ENCODE measurements at places on chromosomes 13 and 19.
A peak's percentile ranks its signal among the peaks of the same experiment; 100 is the strongest.

DNA sequence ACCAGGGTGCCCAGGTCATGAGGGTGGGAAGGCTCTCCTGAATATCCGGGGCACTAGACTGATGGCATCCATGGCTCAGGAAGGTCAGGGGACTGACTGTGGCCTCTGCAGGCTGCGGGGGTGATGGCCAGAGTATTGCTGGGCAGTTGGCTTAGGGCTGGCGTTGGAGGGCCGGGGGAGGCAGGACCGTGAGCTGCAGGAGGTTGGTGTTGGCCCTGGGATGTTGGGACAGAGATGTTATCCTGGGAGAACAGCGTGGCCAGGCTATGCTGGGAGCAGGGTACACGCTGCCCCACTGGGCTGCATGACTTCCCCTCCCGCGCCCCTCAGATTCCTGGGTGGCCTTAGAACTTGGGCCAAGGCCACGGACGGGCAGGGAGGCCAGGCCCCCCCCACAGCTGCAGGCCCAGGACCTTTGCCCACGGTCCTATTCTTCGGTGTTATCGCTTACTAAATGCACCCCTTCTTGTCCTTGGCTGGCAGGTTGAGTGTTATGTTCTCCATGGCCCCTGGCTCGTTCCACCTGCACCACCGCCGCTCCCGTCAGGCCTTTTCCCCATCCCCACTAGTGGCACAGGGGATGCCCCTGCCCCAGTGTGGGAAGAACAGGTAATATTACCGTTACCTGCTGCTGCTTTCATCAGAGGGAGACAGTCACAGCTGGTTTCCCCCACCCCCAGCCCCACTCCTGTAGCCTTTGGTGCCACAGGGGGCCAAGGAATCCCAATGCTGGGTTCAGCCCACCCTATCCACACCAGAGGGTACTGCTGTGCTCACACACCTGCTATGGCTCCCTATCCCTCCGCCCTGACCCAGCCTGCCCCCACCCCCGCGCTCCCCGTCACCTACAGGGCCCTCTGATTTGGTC is 3.2 kb upstream of the ISYNA1 start:
- no peak for DNase-seq

GRCh38 chr13:44021422-44021821 is 141.7 kb downstream of the LACC1 start:
- no peak for DNase-seq

DNA sequence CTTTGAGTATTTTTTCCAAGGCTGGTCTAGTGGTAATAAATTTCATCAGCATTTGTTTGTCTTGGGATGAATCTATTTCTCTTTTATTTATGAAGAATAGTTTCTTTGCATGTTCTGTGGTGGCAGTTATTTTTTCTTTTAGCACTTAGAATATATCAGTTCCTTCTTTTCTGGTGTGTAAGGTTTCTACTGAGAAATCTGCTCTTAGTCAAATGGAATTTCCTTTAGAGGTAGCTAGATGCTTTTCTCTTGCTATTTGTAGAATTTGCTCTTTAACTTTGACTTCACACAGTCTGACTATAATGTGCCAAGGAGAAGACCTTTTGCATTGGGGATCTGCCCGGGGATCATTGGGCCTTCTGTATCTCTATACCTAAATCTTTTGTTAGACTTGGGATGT is 4.1 kb upstream of the SIGLEC6 start:
- no peak for DNase-seq

GRCh38 chr13:32748305-32748704 is 162.1 kb downstream of the PDS5B start:
- no peak for DNase-seq

- no peak for DNase-seq
These were observed 373 bp downstream of the TNFAIP8L1 start for GRCh38 chr19:4639531-4640246.

DNA sequence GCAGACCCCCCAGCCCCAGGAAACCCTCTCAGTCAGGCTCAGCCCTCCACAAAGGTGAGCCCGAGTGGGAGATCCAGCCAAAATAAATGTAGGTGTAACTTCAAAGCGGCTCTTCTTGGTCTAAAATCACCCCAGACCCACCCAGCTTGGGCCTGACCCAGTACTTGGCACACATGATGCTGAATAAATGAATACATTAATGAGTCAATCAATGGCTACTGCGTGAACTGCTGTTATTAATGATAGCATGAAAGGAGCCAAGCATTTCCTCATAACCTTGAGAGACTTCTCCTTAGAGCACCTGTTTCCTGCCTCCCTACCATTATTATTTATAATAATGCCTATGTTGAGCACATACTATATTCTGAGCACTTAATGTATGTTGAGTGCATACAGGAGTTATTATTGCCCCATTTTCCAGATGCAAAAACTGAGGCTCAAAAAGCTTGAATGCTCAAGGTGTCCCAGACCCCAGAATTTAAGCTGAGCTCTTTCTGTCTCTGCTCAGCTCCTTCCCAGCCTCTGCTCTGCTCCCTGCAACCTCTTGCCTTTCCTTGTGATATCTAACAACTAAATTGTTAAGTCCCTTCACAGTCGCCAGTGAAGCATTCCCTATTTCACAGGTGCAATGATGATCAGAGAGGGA is 4.3 kb downstream of the NOTCH3 start:
- no peak for DNase-seq

GRCh38 chr13:28100150-28101121 is at the start of gene FLT3:
Gene FLT3 (minus strand): TSS chr13:28100576. CDS start chr13:28100510, 66 bp downstream.
- DNase-seq: peak; percentile 41

DNA sequence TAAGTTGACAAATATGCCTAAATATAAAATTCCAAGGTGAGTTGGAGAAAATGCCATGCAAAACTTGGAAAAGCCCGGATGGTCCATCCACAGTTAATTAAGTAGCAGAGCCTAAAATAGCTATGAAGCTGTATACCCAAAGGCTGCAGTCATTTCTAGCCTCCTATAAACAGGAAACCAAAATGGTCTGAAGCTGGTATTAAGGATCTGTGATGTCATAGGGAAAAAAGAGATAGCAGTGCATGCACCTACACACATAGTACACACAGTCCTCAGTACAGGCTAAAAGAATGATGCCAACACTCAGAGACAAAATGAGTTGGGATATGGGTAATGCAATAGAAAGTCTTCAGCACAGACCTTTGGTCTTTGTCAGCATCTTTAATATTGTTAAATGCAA is 736.9 kb downstream of the EFNB2 start:
- DNase-seq: no peak

DNA sequence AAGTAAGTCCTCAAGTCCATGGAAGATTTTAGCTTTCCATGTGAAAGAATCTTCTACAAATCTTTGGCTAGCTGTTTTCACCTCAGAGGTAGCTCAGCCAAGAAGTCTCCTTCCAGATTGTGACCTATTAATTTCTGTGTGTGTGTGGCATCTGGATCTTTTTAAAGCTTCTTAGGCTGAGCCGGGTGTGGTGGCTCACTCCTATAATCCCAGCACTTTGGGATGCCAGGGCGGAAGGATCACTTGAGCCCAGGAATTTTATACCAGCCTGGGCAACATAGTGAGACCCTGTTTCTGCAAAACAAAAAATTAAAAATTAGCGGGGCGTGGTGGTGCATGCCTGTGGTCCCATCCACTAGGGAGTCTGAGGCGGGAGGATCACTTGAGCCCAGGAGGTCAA is 13.4 kb upstream of the SLC44A2 start:
- no peak for DNase-seq

GRCh38 chr13:35567406-35567980 is 91.0 kb upstream of the MAB21L1 start:
- DNase-seq: no peak

DNA sequence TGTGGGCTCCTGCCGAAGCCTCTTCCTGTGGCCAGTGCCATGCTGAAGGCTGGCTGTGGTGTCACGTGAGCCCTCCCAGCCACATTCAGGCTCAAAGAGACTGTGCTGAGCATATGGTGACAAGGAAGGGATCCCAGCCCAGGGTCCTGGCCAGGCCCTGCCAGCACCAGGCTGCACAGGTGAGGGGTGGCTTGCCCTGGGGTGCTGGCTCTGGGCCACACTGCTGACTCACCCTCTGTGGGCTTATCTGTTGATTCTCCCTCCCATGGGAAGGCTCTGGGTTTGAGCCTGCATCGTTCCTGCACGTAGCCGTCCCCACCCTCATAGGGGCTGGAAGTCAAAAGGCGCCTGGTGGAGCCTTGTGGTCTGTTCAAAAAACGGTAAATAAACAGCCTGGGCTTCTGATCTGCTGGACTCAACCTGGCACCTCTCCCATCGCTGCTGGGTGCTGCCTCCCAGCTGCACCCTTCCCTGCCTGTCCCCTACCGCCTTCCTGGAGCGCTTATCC is 31.1 kb downstream of the DNM2 start:
- peak; percentile 75 for DNase-seq

DNA sequence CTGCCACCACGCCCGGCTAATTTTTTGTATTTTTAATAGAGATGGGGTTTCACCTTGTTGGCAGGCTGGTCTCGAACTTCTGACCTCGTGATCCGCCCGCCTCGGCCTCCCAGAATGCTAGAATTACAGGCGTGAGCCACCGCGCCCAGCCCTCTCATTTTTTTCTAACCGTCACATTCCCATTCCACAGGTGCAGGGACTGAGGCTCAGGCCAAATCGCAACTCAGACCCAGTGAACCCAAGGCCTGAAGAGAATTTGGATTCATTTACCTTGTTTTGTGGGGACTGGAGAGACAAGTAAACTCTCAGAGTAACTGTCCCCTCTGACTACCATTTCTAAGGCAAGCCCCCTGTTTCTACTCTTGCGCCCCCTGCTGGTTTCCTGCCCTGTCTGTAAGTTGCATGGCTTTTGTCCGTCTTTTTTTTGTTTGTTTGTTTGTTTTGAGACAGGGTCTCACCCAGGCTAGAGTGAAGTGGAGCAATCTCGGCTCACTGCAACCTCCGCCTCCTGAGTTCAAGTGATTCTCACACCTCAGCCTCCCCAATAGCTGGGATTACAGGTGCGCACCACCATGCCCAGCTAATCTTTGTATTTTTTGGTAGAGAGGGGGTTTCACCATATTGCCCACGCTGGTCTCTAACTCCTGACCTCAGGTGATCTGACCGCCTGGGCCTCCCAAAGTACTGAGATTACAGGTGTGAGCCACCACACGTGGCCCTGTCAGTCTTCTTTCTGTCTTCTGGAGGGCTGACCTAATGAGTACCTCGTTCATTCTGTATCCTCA is 2.3 kb upstream of the STRN4 start:
- no peak for DNase-seq

- no peak for DNase-seq
These were observed 16.0 kb downstream of the CSNK1G2 start for GRCh38 chr19:1956868-1957492.

GRCh38 chr19:45126654-45127053 is 33.7 kb downstream of the PPP1R37 start:
- DNase-seq: no peak

DNA sequence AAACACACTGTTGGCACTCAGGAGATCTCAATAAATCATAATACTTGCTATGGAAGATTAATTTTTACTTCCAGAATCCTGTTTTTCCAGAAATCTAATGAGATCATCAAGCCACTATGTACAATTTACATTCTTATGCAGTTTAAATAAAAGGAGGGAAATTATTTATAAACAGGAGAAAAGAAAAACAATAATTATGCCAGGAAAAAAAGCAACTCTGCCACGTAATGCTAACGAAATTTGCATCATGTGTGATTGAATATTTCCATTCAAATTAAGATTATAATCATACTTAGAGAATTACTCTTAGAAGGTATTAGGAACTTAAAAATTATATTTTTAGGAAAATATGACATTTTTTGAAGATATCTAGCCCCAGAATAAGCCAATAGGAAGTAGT is 13.0 kb downstream of the FAM124A start:
- DNase-seq: no peak

DNA sequence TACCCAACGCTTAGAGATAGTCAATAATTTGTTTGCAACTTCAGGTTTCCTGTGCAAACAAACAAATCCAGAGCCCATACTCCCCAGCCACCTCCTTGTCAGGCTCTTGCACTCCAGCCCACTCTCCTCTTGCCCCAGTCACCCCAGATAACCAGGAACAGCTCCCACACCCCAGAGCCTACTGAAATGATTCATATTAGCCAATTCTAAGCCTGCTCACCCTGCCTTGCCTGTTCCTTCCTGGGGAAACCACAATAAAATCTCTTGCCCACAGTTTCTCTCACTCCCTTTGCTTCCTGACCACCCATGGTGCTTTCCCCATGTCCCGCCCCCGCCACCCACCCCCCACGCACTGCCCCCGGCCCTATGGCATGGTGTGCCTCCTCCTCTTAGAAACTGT is 3.8 kb upstream of the ACTL9 start:
- DNase-seq: no peak

GRCh38 chr19:53389978-53390377 is 5.0 kb upstream of the ZNF765 start:
- no peak for DNase-seq

DNA sequence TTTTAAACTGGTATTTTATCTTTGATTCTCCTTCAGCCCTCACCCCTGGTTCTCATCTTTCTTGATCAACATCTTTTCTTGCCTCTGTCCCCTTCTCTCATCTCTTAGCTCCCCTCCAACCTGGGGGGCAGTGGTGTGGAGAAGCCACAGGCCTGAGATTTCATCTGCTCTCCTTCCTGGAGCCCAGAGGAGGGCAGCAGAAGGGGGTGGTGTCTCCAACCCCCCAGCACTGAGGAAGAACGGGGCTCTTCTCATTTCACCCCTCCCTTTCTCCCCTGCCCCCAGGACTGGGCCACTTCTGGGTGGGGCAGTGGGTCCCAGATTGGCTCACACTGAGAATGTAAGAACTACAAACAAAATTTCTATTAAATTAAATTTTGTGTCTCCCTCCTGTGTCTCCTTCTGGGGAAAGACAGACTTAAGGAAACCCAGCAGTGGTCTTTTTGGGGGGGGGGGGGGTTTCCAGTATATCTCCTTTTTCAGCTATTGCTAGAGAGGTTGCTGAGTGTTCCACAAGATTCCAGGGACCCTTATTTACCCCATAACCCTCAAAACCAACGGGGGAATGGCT is 1.5 kb upstream of the RAD23A start:
- DNase-seq: no peak

DNA sequence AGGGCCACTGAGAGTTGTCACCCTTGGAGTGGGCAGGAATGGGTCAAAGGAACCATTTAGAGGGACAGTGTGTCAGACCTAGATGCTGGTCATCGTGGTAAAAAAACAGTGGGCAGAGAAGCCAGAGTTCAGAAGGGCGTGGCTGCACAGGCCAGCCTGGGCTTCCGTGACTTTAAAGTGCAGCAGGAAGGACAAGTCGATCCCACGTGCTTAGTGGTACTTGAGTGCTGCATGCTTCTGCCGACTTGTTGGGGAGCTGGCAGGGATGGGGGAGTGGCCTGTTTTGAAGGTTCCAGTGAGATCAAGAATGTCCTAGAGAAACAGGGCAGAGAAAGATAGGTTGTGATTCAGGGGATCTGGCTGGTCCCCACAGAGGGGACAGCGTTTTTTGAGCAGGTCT is 17.0 kb downstream of the LYL1 start:
- DNase-seq: no peak

DNA sequence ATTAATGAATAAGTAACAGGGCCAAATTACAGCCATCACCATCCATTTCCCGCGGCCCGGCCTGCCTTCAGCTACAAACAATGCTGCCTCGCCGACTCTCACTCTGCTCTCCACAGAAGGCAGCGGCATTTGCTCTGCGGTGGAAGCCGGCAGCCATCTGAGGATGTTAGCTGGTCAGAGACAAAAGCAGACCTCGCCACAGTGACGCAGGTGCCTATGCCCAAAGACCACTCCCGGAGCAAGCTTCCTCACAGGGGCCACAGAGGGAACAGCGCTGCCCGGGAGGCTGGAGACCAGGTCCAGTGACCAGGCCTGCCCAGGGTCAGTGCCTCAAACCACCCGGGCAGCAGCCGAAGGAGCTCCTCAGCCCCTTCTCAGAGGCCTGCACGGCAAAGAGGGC is 16.4 kb downstream of the PEPD start:
- no peak for DNase-seq
